ENCODE measurements at places on chromosomes 4 and X.

- H3K27me3 ChIP-seq: peaks cover 4% of the 10 kb centered on the region
- DNase-seq: no peak
- no peaks in the 10 kb centered on the region for H3K36me3 ChIP-seq
These were observed 24.7 kb downstream of the RPL9 start for GRCh38 chr4:39433878-39434492.

- no peaks in the 10 kb centered on the region for H3K27me3 ChIP-seq
- DNase-seq: no peak
- H3K4me3 ChIP-seq: no peak overlapping the region
- H3K4me1 ChIP-seq: no peaks in the 10 kb centered on the region
- H3K36me3 ChIP-seq: no peaks in the 10 kb centered on the region
- H3K27ac ChIP-seq: no peak overlapping the region
These were observed 382.0 kb downstream of the MAGEB5 start for GRCh38 chrX:26597981-26598380.

DNA sequence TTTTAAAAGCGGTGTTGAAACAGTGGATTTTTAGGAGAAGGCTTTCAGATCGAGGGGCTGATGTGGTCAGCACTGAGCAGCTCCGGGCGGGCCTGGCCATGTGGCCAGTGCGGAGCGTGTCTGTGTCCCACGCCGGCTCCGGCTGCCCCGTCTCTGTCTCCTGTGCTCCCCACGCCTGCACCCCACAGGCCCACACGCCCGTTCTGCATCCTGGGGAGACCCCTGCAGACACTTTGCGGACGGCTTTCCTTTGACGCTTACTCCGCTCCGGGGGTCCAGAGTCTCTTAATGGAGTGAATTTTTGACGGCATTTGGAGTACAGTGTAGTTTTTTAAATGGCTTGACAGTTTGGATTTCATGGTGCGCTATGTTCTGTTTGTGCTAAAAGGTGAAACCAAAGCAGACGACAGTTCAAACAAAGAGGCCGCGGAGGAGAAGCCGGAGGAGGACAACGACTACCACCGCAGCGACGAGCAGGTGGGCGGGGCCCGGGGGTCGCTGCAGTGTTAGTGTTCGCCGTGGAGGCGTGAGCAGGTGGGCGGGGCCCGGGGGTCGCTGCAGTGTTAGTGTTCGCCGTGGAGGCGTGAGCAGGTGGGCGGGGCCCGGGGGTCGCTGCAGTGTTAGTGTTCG lies 38.7 kb downstream of the PCGF3 start:
- no peak for DNase-seq
- H3K4me3 ChIP-seq: no peak overlapping the region
- H3K27me3 ChIP-seq: no peaks in the 10 kb centered on the region
- peaks cover 55% of the 10 kb centered on the region for H3K36me3 ChIP-seq
- no peaks in the 10 kb centered on the region for H3K4me1 ChIP-seq

DNA sequence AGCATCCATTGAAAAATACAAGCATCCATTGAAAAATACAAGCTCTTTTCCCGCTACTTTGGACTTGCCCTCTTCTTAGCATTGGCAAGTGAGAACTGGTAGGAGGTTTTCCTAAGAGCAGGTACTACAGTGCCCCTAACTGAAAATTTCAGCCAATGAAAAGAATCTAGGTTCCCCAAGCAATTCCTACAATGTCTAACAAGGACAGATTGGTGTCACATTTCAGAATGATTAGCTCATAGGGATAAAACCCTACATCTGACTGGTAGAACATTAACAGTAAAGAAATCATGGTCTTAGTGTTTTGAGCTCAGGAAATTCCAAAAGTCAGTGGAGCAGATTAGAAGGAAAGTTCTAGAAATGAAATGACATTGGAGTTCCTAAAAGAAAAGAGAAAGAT lies 68.6 kb upstream of the QRFPR start:
- no peak overlapping the region for H3K4me3 ChIP-seq
- H3K27ac ChIP-seq: no peak overlapping the region
- no peak for DNase-seq
- no peaks in the 10 kb centered on the region for H3K4me1 ChIP-seq
- no peaks in the 10 kb centered on the region for H3K27me3 ChIP-seq

GRCh38 chr4:91025241-91026148 lies 898.3 kb downstream of the CCSER1 start:
- no peak overlapping the region for H3K4me3 ChIP-seq
- H3K36me3 ChIP-seq: no peaks in the 10 kb centered on the region
- no peaks in the 10 kb centered on the region for H3K4me1 ChIP-seq

Measured in left lung (tissue), 14 donors.